D341Med (cell line): ENCODE measurements at places on chromosomes 2 and 18.
A peak's percentile ranks its signal among the peaks of the same experiment; 100 is the strongest.

GRCh38 chr2:234502919-234503285 lies 6.0 kb upstream of the ARL4C start:
- DNase-seq = no peak

- no peak for DNase-seq
Observed at GRCh38 chr2:128384956-128385355, 66.3 kb upstream of the HS6ST1 start.

DNA sequence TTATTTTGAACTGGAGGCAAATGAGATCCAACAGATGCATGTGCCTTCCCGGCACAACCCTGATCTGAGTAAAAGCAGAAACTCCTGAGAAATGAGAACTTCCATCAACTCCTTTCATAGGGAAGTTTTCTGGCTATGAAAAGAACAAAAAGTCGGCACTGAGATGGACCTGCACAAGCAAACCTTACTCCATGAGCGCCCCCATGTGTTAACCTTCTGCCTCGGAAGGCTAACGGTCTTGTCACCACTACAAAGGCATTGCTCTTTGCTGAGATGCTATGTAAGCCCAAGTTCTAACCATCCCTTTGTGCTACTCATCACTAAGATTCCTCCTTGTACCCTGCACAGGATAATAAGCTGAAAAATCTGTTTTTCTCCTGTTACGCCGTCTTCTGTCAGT lies 57.3 kb upstream of the SULT1C3 start:
- peak; percentile 39 for DNase-seq

DNA sequence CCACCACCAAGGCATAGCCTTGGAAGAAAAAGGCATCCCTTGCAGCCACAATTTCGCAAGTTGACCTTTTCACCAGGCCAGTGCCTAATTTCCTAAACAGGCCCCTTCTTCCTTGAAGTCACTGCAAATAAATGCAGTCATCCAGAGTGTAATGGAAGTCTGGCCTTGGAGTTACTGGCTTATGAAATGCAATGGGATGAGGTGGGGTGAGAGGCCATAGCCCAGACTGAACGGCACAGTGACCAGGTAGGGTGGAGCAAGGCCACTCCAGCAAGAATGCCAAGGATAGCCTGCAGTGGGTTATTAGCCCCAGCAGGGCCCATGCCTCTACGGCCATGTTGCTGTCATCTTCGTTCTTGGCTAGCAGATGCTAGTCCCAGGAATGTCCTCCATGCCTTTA lies 68.4 kb downstream of the BCL11A start:
- DNase-seq = no peak

DNA sequence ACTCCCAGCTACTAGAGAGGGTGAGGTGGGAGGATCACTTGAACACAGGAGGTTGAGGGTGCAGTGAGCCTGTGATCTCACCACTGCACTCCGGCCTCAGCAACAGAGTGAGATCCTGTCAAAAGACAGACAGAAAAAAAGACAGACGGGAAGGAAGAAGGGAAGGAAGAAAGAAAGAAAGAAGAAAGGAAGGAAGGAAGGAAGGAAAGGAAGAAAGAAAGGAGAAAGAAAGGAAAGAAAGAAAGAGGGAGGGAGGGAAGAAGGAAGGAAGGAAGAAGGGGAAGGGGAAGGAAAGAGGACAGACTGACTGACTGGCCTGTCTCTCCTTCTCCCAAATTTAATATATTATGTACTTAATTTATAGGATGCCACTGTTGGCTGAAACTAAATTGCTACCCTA lies 21.6 kb downstream of the SP9 start:
- no peak for DNase-seq

GRCh38 chr18:58045242-58046092 lies 1.4 kb downstream of the NEDD4L start:
- peak; percentile 86 for DNase-seq

GRCh38 chr2:69057660-69058059 lies 44.7 kb downstream of the ANTXR1 start:
- DNase-seq = no peak

- no peak for DNase-seq
Observed at GRCh38 chr2:200310545-200310971, 4.1 kb downstream of the SPATS2L start.

DNA sequence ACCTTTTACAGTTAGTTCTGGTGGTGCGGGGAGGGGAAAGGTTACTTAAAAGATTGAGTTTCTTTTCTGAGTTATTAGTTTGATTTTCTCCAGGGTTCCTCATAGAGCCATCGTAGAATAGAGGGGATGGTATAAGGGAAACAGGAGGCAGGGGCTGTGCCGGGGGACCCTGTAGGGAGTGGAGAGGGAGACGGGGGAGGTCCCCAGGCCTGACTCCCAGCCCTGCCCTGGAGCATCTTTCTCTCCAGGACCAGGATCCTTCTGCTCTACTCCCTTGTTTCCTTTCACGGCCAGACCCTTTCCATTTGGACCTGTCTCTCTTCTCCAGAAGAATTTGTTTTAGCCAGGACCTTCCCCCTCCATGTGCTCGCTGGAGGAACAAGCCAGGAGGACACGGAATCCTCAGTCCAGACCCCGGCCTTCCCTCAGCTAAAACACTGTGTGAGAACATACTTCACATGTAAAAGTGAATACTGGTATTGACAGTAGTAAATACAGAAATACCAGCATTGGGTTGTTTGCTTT lies 35.4 kb downstream of the DGKD start:
- DNase-seq = no peak

DNA sequence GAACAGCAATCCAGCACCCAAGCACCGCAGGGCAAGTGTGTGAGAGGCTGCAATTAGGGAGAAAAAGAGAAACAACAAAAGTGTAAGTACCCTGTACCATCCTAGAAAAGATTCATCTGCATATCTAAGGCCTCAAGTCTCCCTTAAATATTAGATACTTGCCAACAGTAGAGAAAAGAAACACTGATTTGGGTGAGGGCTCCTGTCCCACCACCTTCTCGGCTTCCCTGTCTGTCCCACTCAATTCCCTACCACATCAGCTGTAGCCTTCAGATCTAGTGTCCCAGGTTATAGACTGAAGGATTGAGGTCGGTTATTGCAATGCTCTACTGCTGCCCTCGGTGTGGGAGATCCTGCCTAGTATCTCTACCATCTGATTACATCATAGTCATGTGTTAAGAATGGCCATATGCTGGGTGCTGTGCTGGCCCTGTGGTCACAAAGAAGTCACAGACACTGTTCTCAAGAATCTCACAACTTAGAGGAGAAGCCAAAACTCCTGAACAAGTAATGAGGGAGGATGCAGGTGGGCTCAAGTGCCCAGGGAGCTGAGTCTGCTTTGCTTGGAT lies 2.5 kb downstream of the RAX start:
- DNase-seq = no peak

DNA sequence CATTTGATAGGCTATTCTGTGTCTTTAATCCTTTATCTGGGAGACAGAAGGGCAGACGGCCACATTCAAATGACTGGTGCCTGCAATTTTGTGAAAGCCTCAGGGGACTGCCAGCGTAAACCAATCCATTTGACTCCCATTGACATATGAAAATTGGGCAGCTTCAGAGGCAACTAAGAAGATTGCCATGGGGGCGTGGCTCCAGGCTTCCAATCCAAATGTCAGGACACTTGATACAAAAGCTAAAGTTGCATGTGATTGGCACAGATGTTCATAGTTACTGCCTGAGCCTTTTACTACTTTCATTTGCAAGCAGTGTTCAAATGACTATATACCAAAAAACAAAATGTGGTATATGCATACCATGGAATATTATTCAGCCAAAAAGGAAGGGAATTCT lies 42.0 kb downstream of the SPC25 start:
- peak; percentile 43 for DNase-seq

- DNase-seq = no peak
Observed at GRCh38 chr2:136149011-136149410, 31.1 kb upstream of the CXCR4 start.

GRCh38 chr2:45993476-45993991 lies 303.7 kb upstream of the EPAS1 start:
- peak; percentile 65 for DNase-seq
